ENCODE measurements at places on chromosomes 7 and 10.

GRCh38 chr7:139647814-139648390 is 124.4 kb downstream of the CLEC2L start:
- no peak for DNase-seq

DNA sequence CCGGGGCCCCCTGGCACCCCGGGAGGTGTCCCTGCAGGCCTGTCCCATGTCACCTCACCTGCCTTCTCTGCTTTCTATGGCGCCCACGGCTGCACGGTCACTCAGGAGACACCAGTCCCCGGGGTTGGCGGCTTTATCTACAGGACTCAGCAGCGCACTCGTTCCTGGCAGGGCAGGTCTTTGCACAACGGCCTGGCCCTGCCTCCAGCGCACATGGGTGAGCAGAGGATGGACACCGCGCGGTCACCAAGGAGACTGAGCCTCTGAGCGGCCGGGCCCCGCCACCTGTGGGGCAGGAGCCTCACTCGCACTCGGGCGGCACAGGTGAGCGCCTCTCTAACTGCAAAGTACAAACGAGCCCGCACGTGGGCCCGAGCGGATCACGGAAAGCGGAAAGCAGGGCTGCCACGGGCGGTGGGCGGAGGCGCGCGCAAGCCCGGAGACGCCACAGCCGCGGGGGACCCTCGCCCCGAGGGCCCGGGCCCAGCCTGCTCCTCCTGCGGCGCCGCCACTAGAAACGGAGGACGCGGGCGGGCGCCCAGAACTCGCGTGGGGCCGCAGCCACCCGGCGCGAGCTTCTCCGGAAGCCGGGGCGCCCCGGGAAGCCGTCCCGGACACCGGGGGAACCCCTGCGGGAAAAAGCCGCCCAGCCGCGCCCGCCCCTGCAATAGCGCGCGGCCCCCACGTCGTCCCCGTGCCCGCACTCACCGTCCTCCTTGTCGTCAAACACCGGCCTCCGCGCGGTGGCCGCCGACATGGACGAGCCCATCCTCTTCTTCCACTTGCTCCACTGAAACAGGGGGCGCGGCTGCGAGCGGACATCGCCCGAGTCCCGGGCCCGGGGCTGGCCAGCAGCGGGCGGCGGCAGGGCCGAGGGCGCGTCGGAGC is 642 bp downstream of the STK32C start:
- peak; percentile 49 for DNase-seq

DNA sequence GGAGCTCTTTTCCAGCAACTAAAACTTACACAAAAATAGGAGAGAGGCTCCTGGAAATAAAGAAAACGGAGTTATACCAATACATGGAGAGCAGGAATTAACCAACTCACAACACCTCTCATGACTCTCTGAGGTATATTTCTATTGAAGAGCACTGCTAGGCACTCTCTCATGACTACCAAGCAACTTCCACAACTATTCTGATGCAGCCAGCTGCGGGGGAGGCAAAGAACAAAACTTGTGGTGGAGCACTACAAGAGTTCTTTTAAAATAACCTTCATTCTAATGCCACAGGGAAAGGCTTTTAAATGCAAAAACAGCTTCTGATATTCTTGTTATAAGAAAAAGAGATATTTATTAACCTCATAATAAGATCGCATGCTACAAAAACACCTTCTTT is 140.7 kb downstream of the SLC25A13 start:
- no peak for DNase-seq

GRCh38 chr7:71652510-71652909 is 520.6 kb downstream of the GALNT17 start:
- DNase-seq: no peak

DNA sequence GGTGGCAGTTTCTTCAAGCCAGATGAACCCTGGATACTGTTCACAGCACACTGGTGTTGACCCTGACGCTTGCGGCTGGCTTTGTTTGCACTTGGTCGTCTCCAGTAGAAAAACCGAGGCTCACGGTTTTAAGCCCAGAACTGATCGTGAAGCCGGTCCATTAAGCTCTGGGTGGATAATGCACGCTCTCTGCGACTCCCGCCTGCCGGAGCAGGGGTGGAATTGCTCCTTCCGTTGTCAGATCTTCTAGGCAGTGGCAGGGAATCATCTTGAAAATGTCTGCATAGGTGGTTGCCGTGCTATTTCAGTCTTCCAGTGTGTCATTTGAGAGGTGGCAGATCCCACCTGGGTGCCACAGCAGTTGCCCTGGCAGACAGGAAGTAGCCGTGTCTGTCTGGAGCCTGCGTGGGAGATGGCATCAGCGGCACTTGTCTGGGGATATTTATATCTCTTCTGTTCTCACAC is 35.9 kb upstream of the AP5Z1 start:
- DNase-seq: peak; percentile 38

GRCh38 chr10:15760681-15761080 is 41.0 kb upstream of the ITGA8 start:
- no peak for DNase-seq

DNA sequence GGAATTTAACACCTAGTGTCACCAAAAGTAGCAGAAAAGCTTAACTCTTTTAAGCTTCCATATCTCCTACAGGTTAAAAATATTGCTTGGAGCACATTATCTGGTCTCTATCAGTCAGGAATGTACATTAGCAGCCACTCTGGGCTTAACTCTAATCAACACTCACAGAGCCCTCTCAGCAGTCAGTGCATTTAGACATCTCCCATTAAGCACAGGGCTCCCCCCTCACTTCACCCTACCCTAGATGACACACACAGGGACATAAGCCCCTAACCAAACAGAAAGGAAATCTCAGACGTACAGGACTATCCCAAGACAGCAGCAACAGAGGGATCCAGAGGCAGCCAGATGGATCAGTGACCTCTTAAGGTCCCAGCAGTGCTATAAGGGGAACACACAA is 26.4 kb downstream of the FBXW4 start:
- DNase-seq: no peak

- DNase-seq: no peak
Measured at GRCh38 chr7:132906193-132906835, 175.6 kb downstream of the CHCHD3 start.

- DNase-seq: no peak
Measured at GRCh38 chr10:5910323-5911100, 20.5 kb downstream of the FBH1 start.

GRCh38 chr7:111393011-111393754 is 169.1 kb downstream of the IMMP2L start:
- DNase-seq: no peak

Measured in stimulated activated naive CD8-positive, alpha-beta T cell treated with anti-CD3 and anti-CD28 coated beads, Interleukin-15, Interleukin-2, amounts not matched to agents 100 U/mL and 50 U/mL, for 24 hours (primary cell).